ENCODE measurements at places on chromosomes 2 and 18.
A peak's percentile ranks its signal among the peaks of the same experiment; 100 is the strongest.

DNA sequence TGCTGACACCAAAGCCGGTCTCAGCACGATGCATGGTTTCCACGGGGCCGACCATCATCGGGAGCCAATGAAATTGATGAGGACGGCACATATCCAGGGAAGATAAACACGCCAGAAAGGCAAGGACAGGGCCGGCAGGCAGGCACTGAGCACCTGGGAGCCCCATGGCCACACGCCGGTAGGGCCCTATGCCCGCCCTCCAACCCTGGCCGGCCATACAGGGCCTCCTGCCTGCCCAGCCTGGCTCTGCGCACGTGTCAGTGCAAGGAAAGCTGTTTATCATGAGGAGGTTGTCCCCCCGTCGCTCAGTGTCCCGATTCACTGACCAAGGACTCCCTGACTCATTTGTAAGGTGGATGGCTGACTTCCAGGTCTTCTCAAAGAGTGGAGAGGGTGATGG, 237.5 kb downstream of the GLI2 start:
- no peak for DNase-seq

DNA sequence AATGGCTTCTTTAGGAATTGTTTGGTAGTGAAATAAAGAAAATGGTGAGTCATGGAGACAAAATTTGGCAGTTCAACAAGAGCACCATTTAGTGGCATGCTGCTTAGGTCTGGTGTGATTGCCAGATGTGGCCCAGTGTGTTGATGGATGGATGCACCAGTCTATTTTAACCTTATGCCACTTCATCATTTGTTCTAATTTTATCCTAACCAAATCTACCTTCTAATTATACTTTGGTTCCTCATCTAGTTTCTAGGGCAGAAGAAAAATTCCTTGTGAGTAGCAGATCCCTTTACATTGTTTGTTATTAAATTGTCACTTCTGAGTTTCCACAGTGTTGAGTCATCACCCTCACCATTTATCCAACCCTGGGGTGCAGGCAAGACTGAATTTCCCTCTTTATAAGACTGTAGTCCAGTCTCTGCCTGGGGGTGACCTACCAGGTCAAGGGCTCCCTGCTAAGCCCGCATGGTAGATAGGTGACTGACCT, 32.5 kb downstream of the NABP1 start:
- DNase-seq = peak; percentile 29

DNA sequence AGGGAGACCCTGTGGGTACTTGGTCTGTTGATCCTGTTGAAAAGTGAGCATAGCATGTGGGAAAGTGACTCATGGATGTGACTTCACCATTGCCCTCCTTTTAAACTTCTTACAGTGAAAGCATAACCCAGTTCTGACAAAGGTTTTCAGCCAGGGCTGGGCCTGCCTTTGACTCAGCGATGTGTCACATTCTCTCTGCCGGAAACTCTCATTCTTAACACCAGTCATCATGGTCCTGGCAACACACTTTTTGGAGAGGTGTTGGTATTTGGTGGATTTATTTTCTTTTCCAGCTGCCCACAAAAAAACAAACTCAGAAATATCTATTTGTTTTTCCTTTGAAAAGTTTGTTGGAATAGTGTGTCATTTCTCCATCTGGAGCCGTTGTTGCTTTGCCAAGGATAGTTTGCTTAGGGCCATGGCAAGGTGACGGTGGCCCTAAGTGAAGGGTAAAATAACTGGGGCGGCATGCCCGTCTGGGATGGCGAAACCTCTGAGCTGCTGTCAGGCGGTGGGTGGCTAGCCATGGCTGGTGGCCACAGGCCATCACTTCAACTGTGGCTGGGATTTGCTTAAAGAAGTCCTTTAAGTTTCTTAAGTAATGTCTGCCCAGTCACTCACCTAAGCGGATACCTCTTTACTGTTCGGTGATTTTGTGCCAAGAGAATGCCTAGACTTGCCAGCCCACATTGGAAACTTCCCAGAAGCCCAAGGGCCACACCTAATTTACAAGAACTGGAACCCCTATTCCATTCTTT, 123.3 kb downstream of the LTBP1 start:
- DNase-seq = peak; percentile 74

- DNase-seq = no peak
These were observed 41.0 kb downstream of the HNRNPLL start for GRCh38 chr2:38561691-38562090.

DNA sequence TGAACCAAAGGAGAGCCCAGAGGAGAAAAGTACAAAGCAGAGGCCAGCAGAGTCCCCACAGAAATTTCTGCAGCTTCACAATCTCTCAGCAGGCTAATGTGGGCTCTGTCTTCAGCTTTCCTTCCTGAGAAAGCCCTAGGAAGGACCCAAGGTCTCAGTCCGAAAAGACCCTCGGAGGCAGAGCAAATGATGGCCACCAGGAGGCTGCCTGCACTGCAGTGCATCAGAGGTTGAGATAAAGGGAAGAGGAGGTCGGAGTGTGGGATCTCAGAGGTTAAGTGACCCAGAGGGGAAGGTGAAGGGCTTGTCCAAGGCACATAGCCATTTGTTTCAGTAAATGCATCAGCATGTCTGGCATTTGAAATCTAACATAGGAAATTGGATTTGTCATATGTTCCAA, 299.1 kb upstream of the SLC14A2 start:
- no peak for DNase-seq

DNA sequence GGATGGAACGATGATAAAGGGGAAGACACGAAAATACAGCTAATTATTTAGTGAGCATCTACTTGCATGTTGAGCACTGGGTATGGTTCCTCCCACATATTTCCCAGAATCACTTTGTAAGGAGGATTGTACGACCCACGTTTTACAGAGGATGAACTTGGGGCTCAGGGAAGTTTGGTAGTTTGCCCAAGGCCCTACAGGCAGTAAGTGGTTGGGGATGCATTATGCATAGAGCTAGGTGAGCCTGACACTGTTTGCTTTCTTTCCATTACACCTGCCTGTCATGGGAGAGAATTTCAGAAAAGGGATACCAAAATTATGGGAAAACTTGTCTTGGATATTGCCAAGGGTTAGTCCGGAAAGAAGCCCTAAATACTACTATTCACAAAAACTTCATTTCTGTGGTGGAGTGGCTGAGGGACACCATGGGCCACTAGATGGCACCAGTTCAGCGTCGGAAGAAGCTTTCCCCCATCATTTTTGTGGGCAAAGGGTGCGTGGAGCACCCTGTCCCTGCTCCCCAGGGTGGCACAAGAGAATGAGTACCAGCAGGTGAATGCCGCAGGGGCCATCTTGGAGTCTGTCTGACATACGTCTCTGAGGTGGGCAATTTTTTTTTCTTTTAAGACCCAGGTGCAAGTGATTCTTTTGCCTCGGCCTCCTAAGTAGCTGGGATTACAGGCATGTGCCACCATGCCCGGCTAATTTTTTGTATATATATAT, 23.5 kb upstream of the C18orf32 start:
- peak; percentile 48 for DNase-seq

- no peak for DNase-seq
These were observed 368.7 kb downstream of the SLC4A3 start for GRCh38 chr2:219995991-219996765.

- DNase-seq = no peak
These were observed 72.7 kb downstream of the NXPH2 start for GRCh38 chr2:138707392-138708074.

GRCh38 chr2:205386109-205386508, 296.2 kb upstream of the NRP2 start:
- peak; percentile 50 for DNase-seq

Measured in COLO829 (cell line).